ENCODE measurements at places on chromosomes 6 and 20. TPM values are rescaled to one million over a fixed set of nuclear protein-coding genes. Genes with fewer than 3 reads are reported as not detected.

GRCh38 chr6:7777074-7777473, 51.2 kb downstream of the BMP6 start:
- DNase-seq, result no peak

The SRMS gene
- not detected for total RNA-seq

The MOG gene
- not detected for total RNA-seq

The LTB gene
- not detected for total RNA-seq

DNA sequence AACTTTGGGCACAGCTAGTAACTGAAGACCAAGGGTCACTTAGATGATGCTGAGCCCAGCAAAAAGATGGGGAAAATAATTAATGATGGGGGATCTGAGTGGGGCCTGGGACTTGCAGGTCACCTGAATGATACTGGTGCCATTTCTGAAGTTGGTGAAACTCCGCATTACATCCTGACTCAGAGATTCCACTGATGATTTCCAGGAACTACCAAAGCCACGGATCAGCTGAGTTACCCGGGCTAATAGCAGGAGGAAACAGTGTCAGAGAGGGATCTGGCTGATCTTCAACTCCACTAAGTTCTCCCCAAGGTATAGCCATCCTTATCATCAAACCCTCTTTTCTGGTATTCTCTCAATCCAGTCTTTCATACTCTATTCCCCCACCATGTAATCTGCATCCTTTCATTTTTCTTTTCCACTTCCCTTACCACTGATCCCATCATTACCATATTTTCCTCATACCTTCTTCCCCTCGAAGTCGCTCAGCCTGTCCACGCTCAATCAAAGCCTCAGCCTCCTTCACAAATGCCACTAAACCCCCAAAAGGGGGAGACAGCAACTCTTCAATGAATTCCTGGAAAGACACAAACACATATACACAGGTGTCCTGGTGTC, 20.2 kb downstream of the VPS52 start:
- peak; percentile 10 for DNase-seq

- DNase-seq, result no peak
Measured at GRCh38 chr6:147418523-147418922, 90.0 kb upstream of the SAMD5 start.

The CTCFL gene
- not detected for total RNA-seq

DNA sequence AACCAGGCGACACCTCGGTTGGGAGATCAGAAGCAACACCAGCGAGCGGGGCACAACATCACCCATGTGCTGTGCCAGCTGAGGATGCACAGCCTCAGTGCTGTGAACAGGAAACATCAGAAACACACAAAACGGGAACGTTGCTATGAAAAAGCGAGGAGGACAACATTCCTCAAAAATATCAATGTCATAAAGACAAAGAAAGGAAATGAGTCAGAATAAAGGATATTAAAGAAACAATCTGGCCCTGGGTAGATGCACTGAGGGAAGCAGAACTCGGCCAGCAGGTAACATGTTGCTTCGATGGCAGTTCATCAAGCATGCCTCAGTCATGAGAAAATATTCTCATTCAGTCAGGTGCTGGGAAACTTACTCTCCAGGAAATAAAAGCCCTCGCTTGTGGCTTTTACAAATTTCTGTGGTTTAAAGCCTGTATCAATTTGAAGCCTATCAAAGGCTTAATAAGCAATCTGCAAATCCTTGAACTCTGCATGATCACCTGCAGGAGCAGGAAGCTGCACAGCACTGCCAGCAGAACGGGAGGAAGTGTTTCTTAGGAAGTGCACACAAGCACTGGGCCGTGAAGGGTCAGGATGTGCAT, 77.5 kb downstream of the GINS1 start:
- no peak for DNase-seq
